Progenitor cell of endocrine pancreas (in vitro differentiated cells): ENCODE measurements at places on chromosomes 2 and 18. TPM values are rescaled to one million over a fixed set of nuclear protein-coding genes. Genes with fewer than 3 reads are reported as not detected.

DNA sequence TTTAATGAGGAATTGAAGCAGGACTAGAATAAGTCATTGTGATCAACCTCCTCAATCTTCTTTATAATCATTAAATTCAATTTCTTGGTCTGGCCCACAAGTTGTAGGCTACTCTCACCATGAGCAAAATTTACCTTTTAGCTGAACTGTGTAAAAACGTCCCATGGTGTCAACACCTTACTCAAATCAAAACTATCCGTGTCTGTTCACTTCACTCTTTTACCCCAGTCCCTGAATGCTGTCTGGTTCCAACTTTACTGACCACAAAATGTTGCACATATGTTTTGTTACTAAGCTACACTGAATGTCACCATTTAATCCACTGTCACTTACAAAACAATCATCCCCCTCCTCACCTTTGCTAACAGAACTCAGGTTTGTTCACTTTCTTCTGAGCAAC is 951.6 kb upstream of the SLC39A10 start:
- H3K4me3 ChIP-seq = no peak overlapping the region
- no peaks in the 10 kb centered on the region for H3K27me3 ChIP-seq
- no peaks in the 10 kb centered on the region for H3K4me1 ChIP-seq
- no peaks in the 10 kb centered on the region for H3K36me3 ChIP-seq

The LHCGR gene
- total RNA-seq = not detected in 2 replicates

GRCh38 chr2:148876595-148877402 is 1.8 kb downstream of the KIF5C start:
- peak; percentile 24 for DNase-seq

The BBS5 gene
- total RNA-seq = 8.2 and 8.3 TPM in 2 replicates

- H3K27me3 ChIP-seq = peaks cover 61% of the 10 kb centered on the region
- peak within 1 kb of the TSS; percentile 52 for H3K27ac ChIP-seq
- peaks cover 13% of the 10 kb centered on the region for H3K4me1 ChIP-seq
- H3K36me3 ChIP-seq = no peaks in the 10 kb centered on the region
- peak; percentile 57 for DNase-seq
- peak within 1 kb of the TSS; percentile 71 for H3K4me3 ChIP-seq
Observed at GRCh38 chr2:219253753-219254589, at the start of gene TUBA4A. Gene TUBA4A, minus strand, starts transcription at chr2:219253918. Its CDS starts 60 bp downstream, at chr2:219253858.
